ENCODE measurements at places on chromosomes 7 and 10.

DNA sequence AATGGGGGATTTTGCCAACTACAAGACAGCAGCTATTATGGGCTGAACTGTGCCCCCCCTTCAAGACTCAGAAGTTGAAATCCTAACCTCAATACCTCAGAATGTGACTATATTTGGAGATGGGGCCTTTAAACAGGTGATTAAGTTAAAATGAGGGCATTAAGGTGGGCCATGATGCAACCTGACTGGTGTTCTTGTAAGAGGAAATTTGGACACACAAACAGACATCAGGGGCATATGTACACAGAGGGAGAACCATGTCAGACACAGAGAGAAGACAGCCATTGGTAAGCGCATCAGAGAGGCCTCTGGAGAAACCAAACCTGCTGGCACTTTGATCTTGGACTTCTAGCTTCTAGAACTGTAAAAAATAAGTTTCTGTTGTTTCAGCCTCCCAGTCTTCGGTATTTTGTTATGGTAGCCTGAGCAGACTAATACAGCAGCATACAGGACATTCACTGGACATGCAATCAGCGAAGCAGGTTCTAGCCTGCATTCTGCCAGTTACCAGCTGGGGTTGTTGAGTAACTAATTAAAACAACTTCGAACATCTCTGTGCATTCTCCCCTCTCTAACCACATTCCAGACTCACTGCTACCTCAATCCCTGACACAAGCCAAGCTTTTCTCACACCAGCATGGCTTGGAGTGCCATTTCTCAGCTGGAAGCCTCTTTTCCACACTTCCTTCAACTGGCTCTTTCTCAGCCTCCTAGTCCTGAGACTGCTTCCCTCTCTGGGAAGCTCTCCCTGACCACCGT lies 141.4 kb downstream of the DOCK4 start:
- no peak for DNase-seq

DNA sequence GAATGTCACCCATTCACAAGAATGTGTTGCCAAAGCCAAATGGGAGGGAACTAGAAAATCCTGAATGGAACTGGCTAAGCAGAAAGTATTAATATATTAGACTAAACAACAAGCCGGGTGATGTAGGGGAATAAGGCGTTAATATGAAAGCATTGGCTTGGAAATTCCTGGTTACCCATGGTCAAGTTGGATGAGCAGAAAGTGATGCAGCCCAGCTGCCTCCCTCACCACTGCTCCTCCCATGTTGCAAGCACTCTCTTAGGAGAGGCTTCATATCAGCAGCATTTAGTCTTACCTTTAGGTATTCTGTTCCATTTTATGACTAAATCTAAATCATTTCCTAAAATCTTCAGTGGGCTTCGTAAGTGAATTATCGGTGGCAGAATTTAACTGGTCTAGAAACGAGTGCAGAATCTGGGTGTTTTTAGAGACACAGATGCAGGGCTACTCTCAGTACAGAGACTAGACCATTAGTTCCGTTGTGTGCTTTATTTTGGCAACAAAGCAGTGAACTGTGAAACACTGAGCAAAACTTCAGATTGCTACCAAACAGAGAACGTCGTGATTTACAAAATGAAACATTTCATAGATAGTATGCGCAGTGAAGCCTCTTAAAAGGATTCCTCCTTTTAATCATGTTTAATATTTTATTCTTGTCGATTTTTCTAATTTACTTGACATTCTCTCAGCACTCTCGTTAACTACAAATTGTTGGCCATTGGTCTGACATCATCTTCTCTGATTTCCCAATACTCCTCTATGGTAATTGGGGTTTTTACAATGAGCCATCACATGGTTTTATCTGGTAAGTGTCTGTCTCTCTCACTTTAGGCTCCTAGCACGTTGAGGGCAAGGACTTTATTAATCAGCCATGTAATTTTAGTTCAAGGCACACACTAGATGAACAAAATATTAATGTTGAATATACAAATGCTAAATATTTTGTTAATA lies 22.0 kb upstream of the HGF start:
- no peak for DNase-seq

DNA sequence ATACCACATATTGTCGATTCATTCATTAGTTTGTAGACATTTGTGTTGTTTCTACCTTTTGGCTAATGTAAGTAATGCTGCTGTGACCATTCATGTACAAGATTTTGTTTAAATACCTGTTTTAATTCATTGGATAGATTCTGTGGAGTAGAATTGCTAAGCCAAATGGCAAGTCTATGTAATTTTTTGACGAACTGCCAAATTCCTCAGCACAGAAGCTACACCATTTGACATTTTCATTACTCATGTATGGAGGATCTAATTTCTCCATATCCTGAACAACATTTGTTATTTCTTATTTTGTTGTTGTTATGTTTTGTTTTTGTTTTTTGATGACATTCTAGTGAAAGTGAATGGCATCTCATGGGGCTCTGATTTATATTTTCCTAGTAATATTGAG lies 1351.3 kb upstream of the SORCS1 start:
- no peak for DNase-seq

DNA sequence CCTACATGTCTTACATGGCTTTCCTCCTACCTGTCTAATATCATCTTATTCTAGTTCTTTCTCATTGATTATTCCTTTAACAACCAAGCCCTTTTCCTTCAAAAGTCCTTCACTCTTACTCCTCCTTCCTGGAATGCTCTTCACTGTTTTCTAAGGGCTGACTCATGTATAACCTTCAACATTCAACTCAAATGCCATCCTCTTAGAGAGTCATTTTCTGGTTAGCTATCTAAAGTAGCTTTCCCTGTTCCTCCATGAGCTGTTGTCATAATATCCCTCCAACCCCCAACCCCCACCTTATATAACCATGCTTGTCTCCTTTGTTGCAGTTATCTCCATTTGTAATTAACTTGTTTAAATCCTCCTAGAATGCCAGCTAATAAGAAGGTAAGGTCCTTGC lies 286.8 kb downstream of the ADK start:
- DNase-seq, result no peak

- DNase-seq, result no peak
Measured at GRCh38 chr7:25788371-25788770, 363.6 kb upstream of the NFE2L3 start.

- no peak for DNase-seq
Measured at GRCh38 chr7:54811846-54812254, 52.8 kb upstream of the SEC61G start.

GRCh38 chr10:121935702-121936101 lies 7.9 kb upstream of the ATE1 start:
- DNase-seq, result no peak

DNA sequence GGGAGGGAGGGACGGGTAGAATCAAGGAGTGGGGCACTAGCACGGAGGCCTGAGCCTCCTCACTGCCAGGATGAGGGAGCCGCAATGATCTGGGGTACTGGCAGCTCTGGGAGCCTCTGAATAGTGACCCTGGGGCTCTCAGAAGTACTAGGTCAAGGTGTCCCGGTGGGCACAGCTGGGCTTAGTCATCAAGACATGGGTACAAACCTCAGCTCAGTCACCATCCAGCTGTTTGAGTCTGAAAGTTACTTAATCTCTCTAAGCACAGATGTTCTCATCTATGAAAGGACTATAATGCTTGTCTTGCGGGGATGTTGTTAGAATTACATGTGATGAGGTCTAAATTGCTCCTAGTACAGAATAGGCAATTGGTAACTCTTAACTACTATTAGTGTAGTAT lies 276.8 kb downstream of the KCNMA1 start:
- DNase-seq, result no peak

Measured in NCI-H1105 (cell line).